ENCODE measurements at places on chromosomes 11 and 22. TPM values are rescaled to one million over a fixed set of nuclear protein-coding genes. Genes with fewer than 3 reads are reported as not detected.

Gene TAGLN
- total RNA-seq, result 328 TPM

Gene HORMAD2
- total RNA-seq, result not detected

Gene NCAM1
- 11.8 TPM for total RNA-seq

Gene APOL3
- total RNA-seq, result 95.1 TPM

Gene CCDC81
- 0.83 TPM for total RNA-seq

Gene OLFML1
- 19.7 TPM for total RNA-seq

Gene PAMR1
- 6.6 TPM for total RNA-seq

Gene C11orf91
- total RNA-seq, result 0.85 TPM

Gene RCN1
- total RNA-seq, result 38.1 TPM

Gene TSGA10IP
- total RNA-seq, result not detected

Gene CCDC116
- total RNA-seq, result 0.63 TPM

Gene ZNRD2
- 59.3 TPM for total RNA-seq

Gene EHF
- total RNA-seq, result 1.8 TPM

Gene DEUP1
- not detected for total RNA-seq

Gene OR51B6
- not detected for total RNA-seq

Gene RIC3
- 22.5 TPM for total RNA-seq

Gene LRRN4CL
- total RNA-seq, result not detected

Gene OR5AN1
- not detected for total RNA-seq

Gene P4HA3
- not detected for total RNA-seq

Gene RFPL2
- not detected for total RNA-seq

Gene SLCO2B1
- total RNA-seq, result 307 TPM

Gene OSM
- total RNA-seq, result 4.5 TPM

Gene MS4A6A
- total RNA-seq, result 265 TPM

Gene MRPL11
- total RNA-seq, result 41.2 TPM

Gene SYT8
- not detected for total RNA-seq

Gene NPAS4
- total RNA-seq, result not detected

Gene MED17
- 36.1 TPM for total RNA-seq

Gene CST6
- not detected for total RNA-seq

Gene DEFB131B
- total RNA-seq, result not detected
